ENCODE measurements at places on chromosomes 11 and 22. TPM values are rescaled to one million over a fixed set of nuclear protein-coding genes. Genes with fewer than 3 reads are reported as not detected.

DNA sequence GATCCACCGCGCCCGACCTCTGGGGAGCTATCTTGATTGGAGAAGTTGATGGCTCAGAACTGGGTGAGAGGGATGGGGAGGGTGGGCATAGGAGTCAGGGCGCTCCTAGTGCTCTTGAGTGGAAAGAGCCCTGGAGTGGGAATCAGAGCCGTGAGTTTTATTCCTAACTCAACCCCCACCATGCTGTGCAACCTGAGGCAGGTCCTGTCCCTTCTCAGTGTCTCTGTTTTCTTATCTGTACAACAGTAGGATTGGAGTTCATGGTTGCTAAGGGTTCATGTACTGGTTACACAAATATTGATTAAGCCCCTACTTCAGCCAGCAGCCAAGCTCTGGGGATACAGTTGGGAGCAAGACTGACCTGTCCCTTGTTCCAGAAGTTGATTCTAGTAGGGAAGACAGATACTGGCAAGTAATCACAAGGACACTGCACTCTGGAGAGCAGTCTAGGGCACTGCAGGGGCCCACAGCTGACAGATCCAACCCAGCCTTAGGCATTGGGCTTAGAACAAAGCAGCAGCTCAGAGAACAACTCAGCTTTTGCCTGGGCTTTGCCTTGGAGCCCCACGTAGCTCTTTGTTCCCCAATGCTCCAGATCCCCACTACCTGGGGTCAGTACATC lies 12.4 kb upstream of the DAGLA start:
- DNase-seq: no peak

GRCh38 chr11:104003491-104003890 lies 32.9 kb upstream of the DDI1 start:
- no peak for DNase-seq

GRCh38 chr22:50293441-50294318 lies 13.8 kb downstream of the PLXNB2 start:
- peak; percentile 85 for DNase-seq

- DNase-seq: no peak
Measured at GRCh38 chr11:116309446-116309845, 463.3 kb downstream of the BUD13 start.

DNA sequence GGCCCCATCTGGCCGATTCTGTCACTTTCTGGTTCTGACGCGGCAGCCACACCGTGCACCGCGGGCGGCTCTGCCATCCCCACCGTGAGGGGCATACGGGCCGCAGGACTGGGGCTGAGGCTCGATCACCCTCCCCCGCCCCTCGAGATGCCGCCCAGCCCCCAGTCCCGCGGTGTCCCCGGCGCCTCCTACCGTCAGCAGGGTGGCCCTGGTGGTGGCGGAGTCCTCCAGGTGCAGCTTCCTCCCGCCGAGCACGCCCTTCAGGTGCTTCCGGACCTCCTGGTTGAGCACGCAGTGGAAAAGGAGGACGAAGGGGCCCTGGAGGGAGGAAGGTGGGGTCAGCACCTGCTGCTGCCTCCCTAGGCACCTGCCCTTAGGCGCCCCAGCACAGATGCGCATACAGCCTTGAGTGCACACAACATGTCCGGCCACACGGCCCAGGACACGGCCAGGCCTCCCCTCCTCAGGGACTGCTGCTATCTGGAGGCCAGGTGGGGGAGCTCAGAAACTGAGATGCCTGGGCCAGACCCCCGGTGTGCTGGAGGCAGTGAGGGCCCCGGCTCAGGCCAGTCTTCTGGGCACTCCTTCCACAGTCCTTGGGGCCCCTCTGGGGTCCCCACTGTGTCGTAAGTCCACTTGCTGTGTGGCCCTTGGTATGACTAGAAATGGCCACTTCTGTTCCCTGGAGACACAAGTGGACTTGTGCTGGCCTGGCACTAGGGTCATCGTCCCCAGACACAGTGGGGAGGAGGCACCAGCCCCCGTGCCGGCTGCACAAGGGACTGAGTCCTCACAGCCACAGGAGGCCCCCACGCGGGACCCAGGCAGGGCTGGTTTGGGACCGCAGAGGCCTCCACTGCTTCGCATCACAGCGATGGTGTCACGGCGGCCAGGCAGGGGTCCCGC lies 31.5 kb downstream of the TRMU start:
- DNase-seq: peak; percentile 57

DNA sequence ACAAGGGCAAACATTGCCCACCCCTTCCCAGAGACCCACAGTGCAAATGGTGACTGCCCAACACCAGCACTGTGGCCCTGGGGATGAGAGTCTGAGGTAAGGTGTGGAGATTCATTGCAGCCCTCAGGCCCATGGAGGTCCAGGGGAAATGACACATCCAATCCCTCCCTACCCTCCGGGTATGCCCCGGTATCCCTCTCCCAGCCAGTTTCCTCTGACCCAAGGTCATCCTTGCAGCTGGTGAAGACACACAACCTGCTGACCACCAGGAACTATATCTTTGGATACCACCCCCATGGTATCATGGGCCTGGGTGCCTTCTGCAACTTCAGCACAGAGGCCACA lies 18.9 kb upstream of the UVRAG start:
- no peak for DNase-seq

DNA sequence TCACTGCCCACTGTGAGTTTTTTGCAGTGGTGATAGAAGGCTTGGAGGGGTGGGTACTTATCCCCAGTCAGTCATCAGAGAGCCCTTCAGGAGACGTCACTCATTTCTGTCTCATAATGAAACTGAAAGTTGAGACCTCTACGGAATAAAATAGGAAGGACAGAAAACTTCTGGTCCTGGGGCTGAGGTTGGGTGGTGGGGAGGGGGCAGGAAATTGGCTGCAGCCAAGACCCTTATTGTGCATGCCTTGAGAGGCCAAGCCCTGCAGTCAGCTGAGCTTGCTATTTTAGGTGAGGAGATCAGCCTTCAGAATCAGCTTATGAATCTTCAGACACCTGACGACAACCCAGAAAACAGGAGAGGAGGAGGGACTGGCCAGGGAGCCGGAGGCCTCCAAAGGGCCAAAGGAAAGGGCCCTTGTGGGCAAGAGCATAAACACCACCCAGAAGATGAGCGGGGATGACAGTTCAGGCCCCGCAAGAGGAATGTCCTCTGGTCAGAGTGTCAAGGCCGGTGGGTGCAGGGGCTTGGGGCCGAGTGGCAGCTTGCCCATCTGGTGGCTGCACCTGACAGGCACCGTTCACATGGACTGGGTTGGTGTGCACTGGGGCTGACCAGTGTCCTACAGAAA lies 17.9 kb upstream of the ADA2 start:
- DNase-seq: no peak

- no peak for DNase-seq
Measured at GRCh38 chr11:36450110-36450572, 59.9 kb downstream of the TRAF6 start.

- DNase-seq: no peak
Measured at GRCh38 chr11:2237457-2238238, 32.7 kb downstream of the ASCL2 start.

DNA sequence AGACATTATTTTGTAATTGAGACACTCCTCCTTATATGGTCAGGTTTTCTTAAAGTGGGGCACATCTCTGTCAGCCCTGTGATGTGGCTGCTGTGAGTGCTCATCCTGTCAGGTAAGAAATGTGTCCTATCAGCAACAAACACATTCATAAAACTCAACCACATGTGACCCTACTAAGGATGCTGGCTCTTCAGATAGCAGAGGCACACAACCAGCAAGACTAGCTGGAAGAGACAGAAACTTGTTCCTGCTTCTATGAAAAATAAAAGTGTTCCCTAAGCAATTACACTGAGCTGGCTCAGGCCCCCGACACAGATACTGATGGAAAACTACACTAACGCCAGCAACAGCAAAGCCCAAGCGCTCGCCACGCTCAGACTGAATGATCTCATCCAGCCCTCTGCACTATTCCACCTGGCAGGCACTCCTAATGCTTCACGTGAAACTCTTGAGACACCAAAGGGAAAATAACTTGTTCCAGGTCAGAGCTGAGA lies 49.8 kb upstream of the CYP2D6 start:
- DNase-seq: no peak

DNA sequence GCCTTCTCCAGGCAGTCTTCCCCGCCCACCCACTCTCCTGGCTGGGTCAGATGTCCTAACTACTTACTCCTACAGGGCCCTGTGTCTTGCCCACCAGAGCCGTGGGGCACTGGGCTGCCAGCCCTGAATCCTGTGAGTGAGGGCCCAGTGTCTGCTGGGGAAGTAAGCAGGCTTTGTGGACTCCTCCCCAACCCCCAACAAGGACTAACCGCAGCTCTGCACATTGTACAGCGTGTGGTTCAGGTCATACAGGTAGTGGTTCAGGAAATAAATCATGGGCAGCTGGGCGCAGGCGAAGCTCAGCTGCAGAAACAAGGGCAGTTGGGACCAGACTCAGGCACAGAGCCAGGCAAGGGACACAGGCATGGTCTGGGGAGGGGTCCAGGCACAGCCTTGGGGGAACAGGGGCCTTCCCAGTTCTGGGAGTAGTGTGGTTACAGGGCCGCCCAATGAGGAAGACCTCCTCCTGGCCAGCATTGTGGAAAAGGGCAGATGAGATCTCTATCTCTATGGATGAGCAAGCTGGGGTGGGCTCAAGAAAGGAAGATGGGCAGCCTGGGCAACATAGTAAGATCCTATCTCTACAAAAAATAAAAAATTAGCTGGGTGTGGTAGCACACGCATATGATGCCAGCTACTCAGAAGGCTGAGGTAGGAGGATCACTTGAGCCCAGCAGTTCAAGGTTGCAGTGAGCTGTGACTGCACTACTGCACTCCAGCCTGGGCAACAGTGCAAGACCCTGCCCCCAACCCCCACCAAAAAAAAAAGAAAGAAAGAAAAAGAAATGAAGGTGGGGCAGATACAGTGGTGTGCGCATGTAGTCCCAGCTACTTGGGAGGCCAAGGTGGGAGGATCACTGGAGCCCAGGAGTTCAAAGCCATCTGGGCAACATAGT lies 5.5 kb downstream of the UNC93B1 start:
- no peak for DNase-seq

- DNase-seq: no peak
Measured at GRCh38 chr11:128905345-128906184, 14.4 kb downstream of the KCNJ5 start.

DNA sequence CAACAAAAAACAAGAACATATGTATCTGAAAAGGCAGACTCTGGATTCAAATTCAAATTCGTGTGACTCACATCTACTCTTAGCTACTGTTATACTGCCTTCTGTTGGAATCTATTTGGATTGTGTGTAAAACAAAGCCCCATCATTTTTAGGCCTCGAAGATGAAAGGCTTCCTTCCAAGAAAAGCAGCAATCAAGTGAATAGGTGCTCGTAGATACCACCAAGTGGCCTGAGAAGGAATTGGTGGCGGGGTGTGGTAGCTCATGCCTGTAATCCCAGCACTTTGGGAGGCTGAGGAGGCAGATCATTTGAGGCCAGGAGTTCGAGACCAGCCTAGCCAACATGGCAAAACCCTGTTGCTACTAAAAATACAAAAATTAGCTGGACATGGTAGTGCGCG lies 4.2 kb downstream of the GRAMD1B start:
- no peak for DNase-seq

- no peak for DNase-seq
Measured at GRCh38 chr11:73391665-73392064, 15.5 kb downstream of the RELT start.

- no peak for DNase-seq
Measured at GRCh38 chr11:6992457-6993417, 27.4 kb downstream of the ZNF214 start.

- DNase-seq: no peak
Measured at GRCh38 chr11:61693922-61694601, 13.9 kb downstream of the DAGLA start.

DNA sequence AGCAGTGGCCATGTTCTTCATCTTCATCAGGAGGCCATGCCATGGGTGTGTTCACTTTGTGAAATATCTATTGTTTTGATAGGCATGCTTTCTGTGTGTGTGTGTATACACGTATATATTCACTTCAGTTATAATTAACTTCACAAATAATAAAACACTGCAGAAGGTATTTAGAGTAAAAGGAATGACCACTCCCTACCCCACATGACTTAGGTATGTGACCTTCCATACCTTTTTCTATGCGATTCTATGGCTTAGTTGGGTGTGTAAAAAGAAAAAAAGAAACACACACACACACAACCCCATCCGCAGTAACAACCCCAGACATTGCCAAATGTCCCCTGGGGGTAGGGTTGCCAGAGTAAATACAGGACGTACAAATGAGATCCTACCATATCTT lies 72.0 kb downstream of the CYTH4 start:
- DNase-seq: no peak

DNA sequence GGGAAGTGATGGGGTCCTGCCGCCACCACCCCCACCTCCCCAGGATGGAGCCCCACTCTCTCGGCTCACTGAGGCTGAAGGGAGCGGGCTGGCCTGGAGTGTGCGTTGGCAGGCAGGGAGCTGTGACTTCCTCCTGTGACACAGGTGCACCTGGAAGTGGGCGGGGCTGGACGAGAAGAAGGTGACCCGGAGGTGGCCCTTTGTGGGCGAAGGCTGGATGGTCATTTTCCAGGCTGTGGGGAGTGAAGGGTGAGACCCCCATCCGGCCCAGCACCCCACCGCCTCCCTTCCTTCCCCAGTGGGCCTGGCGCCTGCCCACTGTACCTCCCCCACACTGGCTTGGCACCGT lies 15.3 kb downstream of the IL17REL start:
- DNase-seq: no peak

DNA sequence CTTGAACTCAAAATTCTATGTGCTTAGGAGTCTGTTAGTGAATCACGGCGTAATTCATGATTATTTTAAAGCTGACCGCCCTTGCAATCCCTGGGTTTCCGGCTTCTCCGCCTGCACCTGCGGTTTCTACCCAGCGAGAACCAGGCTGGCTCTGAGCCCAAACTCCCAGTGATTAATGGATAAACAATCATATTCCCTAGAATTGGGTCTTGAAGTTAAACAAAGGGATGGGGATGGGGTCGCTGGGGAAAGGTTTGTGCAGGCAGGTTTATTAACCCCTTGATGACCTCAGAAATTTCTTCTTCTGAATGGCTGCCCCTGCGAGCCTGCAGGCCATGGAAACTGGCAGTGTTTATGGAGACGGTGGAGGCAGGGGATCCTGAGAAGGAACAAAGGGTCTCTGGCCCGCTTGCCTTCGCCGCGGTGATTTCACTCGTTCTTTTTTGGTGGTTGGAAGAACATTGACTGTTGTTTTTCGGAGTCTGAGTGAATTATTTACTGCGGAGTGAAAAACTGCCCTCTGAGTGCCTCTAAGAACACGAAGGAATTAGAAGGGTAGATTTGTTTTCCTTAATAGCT lies 1000.3 kb downstream of the BRD1 start:
- DNase-seq: no peak

Gene YPEL4
- total RNA-seq: 0.51 TPM

Gene KCNJ1
- total RNA-seq: not detected

Gene ANO1
- 6.7 TPM for total RNA-seq
